HCT116 (cell line): ENCODE measurements at places on chromosomes 2 and 18.

- DNase-seq = no peak
Measured at GRCh38 chr2:65528241-65528574, 95.8 kb upstream of the SPRED2 start.

DNA sequence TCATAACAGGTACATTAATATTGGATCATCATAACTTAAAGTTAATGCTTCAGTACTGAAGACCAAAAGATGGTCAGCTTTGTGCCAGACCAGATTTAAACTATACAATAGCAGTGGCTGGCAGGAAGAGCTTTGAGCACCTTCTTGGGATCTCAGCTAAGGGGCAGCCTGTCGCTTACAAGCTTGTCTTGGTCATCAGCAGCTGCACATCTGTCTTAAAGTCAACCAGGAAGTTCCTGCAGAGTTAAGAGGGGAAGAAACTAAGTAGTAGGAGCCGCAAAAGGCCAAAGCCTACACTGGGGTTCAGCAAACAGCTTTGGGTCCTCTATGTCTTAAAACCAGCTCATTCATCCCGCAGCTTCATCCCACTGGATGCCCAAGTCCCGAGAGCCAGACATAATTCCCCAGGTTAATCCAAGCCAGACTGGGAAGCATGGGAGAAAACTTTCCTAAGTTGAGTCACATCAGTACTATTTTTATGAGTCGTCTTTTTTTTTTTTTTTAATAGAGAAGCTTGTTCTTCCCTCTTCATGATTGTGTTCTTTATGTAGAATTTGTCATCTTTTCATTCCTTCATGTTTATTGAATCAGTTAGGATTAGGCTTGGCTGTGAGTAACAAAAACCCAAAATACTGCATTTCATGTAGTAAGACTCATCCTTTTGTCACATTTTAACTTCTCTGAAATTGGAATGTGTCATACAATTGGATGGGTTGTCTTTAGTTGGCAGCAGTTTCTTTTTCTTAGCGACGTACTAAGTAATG lies 59.3 kb downstream of the SERTAD2 start:
- no peak for DNase-seq

DNA sequence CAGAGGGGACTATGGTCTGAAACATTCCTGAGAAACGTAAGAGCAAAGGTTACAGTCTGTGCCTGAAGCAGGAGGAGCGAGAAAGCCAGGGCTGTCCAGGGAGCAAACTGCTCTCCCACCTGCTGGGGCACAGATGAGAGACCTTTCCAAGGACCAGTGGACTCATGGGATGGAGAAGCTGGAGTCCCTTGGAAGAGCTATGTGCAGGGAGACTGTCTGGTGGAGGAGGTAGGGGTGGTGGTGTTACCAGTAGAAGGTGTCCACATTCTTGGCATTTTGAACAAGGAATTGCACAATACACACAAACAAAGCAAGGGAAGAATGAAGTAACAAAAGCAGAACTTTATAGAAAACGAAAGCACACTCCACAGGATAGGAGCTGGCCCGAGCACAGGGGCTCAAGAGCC lies 97.9 kb upstream of the CYRIA start:
- no peak for DNase-seq

DNA sequence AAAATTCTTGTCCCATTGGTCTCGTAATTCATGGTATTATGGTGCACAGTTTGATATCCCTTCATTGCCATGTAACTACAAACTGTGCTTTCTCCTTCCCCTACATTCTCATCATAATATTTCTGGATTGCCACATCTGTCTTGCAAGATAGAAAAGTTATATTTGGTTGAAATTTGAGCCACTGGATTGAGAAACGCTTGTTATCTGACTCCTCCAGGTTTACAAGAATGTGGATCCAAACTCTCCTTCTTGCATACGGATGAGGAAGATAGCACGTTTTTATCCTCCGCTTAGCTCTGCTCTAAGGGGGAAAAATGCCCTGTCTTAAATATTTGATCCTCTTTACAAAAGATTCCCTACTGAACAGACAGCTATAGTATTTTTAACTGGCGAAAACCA lies 438.2 kb downstream of the TSN start:
- DNase-seq = no peak

DNA sequence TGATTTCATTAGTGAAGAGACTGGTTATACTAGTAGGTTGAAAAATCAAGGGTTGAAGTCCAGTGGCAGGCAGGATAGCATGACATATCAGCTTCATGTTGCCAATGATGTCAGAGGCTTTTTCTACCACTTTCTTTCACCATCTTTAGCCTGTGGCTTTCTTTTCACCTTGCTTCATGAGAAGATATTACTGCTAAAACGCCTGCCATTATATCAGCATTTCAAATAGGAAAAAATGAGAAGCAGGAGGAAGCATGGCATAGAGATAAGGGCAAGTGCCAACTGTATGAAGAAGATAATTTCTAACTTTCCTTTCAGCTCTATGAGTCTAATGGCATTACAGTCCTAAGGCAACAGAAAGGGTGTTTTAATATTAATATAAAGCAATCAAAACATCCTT lies 270.2 kb upstream of the SYT4 start:
- DNase-seq = no peak
